NB4 (cell line): ENCODE measurements at places on chromosomes 5 and 9.
A peak's percentile ranks its signal among the peaks of the same experiment; 100 is the strongest.

DNA sequence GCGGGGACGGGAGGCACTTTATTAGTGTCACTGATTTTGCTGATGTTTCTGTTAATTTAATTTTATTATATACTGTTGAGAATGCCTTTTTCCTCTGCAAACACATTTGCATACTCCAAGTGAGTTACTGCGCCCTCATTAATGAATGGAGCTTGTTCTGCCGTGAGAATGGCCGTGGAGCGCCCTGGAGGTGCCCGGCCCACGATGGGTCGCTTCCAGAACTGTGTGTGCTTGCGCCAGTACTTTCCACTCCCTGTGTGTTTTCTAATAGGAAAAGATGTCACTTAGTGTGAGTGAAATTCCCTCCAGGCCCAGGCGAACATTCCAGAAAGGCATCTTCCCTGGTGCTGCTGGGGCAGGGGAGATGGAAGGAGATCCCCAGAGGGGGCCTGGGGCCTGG lies 30.1 kb downstream of the NDUFS6 start:
- no peak for DNase-seq

DNA sequence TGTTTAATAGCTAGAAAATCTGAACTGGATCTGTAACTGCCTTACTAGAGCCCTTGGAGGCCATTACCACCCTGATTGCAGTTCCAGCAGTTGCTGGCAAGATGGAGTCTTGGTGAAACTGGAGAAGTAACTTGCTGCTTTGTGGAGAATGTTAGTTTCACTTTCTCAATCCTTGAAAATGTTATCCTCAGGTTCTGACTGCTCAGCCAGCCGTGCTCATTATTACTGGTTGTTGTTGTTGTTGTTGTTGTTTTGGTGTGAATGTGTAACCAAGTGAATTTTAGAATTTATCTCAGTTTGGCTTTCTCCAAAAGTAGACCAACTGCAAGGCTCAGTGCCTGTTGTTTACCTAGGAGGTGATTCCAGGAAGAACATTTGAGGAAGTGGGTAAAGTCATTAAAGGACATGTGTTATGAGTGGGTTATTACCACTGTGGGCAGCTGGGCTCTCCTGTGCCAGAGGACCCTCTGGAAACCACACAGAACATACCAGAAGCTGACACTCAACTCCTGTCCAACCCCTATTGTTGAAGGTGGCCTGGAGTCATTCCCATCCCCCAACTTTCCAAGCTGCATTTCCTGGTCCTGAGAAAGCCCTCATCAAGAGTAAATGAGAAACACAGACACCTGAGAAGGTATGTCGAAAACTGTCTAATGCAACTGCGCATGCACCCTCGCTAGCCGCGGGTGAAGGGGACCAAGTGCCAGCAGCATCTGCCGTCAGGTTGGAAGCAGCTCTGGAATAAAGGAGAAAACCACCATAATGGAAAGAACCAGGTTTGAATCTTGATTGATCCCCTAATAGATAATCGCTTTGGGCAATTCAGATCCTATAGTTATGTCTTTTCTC lies 111.6 kb downstream of the CMYA5 start:
- peak; percentile 35 for DNase-seq

GRCh38 chr9:135703726-135704125 lies 1.7 kb downstream of the KCNT1 start:
- no peak for DNase-seq

- DNase-seq: no peak
These were observed 31.7 kb downstream of the GSN start for GRCh38 chr9:121299467-121300282.

DNA sequence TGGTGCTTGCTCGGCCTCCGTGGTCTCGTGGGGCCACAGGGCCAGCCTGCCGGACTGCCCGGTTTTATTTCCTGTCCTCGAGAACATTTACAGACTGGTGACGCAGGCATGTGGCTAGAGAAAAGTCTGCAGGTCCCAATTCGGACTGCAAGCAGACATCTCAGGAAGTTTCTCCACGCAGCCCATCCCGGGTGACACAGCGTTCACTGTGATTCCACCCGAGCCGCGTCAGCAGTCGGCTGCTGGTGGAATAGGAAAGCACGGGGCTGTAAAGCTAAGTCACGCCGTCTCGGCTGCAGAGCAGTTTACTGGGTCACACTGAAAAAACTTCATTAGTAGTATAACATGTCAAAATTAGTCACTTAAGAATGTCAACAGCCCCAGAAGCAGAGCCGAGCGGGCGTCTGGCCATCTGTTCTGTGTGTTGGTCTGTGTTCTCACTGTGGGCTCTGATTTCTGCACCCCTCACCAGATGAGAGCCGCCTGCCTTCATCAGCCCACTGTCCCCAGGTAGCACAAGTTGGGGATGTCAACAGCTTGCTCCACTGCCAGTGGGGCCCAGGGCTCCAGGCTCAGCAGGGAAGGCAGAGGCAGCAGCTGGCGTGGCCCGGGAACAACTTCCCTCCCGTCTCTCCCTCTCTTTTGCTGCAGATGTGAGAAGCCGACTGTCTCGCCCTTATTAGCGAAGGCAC lies 363.7 kb downstream of the IRX2 start:
- no peak for DNase-seq
